Natural killer cell treated with Interleukin-12 subunit alpha and Interleukin-12 subunit beta and Interleukin-15 and Interleukin-18, amount 100 ng/mL, for 72 hours (primary cell): ENCODE measurements at places on chromosomes 5 and 9. TPM values are rescaled to one million over a fixed set of nuclear protein-coding genes. Genes with fewer than 3 reads are reported as not detected.

The FOXD4L3 gene
- not detected for total RNA-seq

GRCh38 chr5:134000091-134000511, 4.7 kb downstream of the VDAC1 start:
- H3K4me1 ChIP-seq = peaks cover 26% of the 10 kb centered on the region
- DNase-seq = no peak
- no peaks in the 10 kb centered on the region for H3K36me3 ChIP-seq

The JADE2 gene
- total RNA-seq = 45.2 TPM

DNA sequence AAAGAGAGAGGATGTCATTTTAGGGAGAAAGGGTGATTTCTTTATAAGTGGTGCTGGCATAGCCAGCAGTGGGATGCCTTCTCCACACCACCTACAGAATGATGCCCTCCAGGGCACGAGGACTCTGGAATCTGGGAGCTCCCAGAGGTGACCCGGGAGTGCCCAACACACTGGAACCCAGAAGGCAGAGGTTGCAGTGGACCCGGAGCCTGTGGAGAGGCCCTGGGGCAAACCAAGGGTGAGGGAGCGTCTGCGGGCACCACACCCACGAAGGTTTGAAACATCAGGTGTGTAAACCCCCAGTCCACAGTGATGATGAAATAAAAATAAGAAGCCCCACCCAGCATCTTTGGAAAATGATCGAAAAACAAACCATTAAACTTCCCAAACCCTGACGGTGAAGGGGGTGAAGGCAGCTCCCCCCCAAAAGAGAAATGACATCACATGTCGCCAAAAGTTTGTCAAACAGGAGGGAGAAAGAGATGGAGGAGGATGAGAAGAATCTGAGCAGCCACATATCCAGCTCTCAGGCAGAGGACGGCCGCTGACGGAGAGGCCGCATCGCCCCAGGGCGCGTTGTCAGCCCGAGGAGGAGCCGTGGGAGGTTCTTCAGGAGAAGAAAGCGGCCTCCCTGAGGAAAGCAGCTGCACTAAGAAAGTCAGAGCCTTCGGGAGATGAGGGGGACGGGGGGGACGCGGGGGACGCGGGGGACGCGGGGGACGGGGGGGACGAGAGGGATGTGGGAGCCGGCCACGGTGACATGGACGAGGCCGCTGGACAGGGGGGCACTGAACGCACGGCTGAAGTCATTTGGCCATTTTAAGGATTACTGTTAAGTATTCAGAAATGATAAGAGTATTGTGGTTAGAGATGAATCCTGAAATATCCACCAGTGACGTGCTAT, 43.1 kb upstream of the NSMF start:
- peak overlapping the region; percentile 80 for H3K27ac ChIP-seq
- peaks cover 3% of the 10 kb centered on the region for H3K4me1 ChIP-seq
- H3K4me3 ChIP-seq = no peak overlapping the region
- DNase-seq = no peak
- no peaks in the 10 kb centered on the region for H3K27me3 ChIP-seq

DNA sequence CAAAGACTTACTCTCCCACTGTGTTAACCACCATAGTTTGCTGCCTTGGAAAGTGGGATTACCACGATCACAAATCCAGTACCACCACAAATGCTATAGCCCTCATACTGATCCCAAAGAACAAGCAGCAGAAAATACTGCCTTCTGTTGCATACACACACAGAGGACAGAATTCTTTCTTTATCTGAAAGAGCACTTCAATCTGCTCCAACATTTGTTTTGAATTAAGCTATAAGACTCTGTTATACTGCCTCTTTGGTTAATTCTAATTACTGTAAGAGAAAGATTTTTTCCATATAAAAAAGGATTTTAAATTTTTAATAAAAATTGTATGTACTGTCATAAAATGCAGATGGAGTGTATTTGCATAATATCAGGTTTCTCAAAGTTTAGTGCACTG, 69.8 kb downstream of the YIPF5 start:
- H3K27me3 ChIP-seq = peaks cover 5% of the 10 kb centered on the region
- DNase-seq = no peak
- no peaks in the 10 kb centered on the region for H3K4me1 ChIP-seq

- no peak overlapping the region for H3K4me3 ChIP-seq
- no peaks in the 10 kb centered on the region for H3K36me3 ChIP-seq
- peaks cover 17% of the 10 kb centered on the region for H3K27me3 ChIP-seq
- H3K4me1 ChIP-seq = peaks cover 30% of the 10 kb centered on the region
- no peak for DNase-seq
Observed at GRCh38 chr5:159448841-159449407, 118.6 kb upstream of the IL12B start.

GRCh38 chr5:167850911-167851310, 440.5 kb upstream of the WWC1 start:
- no peak overlapping the region for H3K4me3 ChIP-seq
- H3K27me3 ChIP-seq = no peaks in the 10 kb centered on the region
- no peaks in the 10 kb centered on the region for H3K4me1 ChIP-seq
- DNase-seq = no peak

The BAAT gene
- not detected for total RNA-seq

DNA sequence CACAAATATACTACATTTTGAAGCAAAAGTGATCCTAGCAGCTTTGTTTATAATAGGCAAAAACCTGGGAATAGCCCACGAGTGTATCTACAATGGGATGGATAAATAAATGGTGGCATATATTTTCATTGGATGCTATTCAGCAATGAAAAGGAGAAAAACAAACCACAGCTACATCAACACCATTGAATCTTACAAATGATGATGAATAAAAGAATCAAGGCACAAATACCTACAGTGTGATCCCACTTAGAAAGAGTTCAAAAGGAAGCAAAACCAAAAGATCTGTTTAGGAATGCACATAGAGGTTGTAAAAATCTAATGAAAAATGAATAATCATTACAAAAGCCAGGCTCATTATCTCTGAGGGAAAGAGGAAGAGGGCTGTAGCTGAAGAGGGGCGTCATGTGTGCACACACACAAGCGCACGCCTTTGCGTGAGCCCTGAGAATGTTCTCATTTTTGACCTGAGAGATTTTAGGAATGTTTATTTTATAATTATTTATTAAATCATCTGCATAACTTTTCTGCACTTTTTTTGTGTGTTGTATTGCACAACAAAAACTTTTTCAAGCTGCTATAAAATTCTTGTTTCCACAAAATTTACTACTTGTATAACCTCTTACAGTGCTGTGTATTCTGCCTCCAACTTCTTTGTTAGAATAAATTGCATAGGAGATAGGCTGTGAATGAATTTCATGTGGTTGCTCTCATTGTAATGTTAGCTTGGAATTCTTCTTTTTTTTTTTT, 5.9 kb upstream of the RHOBTB3 start:
- peaks cover 34% of the 10 kb centered on the region for H3K4me1 ChIP-seq
- H3K27ac ChIP-seq = no peak overlapping the region
- H3K27me3 ChIP-seq = no peaks in the 10 kb centered on the region
- H3K36me3 ChIP-seq = no peaks in the 10 kb centered on the region
- H3K4me3 ChIP-seq = no peak overlapping the region

The N4BP3 gene
- total RNA-seq = 0.20 TPM

The KIF3A gene
- total RNA-seq = 17.4 TPM

DNA sequence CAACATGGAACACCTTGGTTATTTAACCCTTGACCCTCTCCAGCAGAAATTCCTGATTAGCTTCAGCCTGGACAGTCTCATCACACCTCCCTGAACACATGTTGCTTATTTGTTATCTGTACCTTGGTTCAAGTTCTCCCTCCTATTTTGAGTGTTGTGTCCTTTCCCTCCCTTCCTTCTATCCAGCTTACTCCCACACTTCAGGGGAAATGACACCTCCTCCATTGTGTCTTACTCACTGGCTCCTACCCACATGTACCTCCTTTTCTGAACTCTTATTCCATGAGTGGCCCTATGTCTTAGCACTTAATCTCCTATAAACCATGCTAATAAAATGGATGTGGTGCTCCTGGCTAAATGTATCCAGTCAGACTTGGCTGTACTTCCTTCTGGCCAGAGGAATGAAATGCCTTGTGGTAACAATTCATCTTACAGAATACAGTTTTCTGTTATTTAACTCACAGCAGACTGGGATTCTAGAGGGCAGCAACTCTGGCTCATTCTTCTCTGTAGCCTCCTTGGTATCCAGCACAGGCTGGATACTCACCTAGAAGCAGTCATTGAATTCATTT, 11.2 kb downstream of the LIX1 start:
- DNase-seq = no peak
- peaks cover 5% of the 10 kb centered on the region for H3K4me1 ChIP-seq
- no peak overlapping the region for H3K4me3 ChIP-seq
- no peak overlapping the region for H3K27ac ChIP-seq

DNA sequence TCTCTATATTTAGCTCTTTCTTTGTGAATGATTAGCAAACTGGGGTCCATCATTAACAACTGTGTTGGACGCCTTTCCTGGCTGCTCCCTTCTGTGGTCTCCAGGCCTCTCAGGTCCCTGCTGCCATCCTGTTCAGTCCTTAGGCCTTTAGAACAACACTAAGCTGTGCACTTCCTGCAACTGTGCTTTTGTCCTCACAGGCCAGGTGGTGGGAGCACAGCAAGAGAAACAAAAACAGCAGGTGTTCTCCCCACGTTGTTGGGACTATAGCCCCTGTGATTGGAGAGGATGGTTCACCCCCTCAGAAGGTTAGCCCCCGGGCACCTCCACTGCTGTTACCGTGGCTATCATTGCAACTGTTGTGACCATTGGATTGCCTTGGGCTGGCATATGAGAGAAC, 41.7 kb upstream of the CLINT1 start:
- no peaks in the 10 kb centered on the region for H3K4me1 ChIP-seq
- no peak overlapping the region for H3K4me3 ChIP-seq
- no peak overlapping the region for H3K27ac ChIP-seq
- H3K36me3 ChIP-seq = no peaks in the 10 kb centered on the region

DNA sequence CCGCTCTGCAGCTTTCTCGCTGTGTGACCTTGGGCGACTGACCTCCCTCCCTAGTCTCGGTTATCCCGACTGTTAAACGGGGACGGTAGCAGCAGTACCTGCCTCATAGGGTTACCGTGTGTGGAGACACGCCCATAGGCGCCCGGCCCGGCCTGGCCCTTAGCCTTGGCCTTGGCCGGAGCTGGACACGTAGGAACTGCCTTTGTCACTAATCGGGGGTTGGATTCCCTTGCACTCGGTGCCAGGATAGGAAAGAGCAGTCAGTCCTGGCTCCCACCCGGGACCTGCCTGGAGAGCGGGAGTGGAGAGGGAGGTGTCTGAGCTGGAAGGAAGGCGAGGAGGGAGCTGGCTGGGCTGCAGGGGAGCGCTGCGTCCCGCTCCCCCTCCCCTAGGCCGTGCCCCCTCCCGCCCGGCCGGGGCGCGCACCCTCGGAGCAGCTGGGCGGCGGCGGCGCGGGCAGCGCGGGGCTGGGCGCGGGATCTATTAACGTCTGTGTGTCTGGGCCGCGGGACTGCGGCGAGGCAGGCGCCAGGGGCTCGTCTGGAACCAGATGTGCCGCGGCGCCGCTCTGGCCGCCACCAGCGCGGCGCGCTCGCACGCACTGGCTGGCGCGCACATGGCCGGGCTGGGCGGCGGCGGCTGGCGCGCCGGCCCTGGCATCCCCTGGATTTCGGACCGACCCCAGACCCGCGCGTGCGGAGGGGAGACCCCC, 31.7 kb downstream of the PRRX2 start:
- peak overlapping the region; percentile 44 for H3K4me3 ChIP-seq
- H3K27me3 ChIP-seq = peaks cover 7% of the 10 kb centered on the region
- peaks cover 3% of the 10 kb centered on the region for H3K4me1 ChIP-seq
- no peaks in the 10 kb centered on the region for H3K36me3 ChIP-seq
- no peak for DNase-seq
- H3K27ac ChIP-seq = no peak overlapping the region

GRCh38 chr9:131028221-131028884, 19.4 kb downstream of the LAMC3 start:
- peaks cover 2% of the 10 kb centered on the region for H3K4me1 ChIP-seq
- DNase-seq = no peak
- no peak overlapping the region for H3K27ac ChIP-seq
- H3K36me3 ChIP-seq = no peaks in the 10 kb centered on the region
- peaks cover 8% of the 10 kb centered on the region for H3K27me3 ChIP-seq

The FCN1 gene
- not detected for total RNA-seq

The SLC25A2 gene
- 0.67 TPM for total RNA-seq

GRCh38 chr5:132114150-132115121, 40.8 kb downstream of the CSF2 start:
- H3K27ac ChIP-seq = peak overlapping the region; percentile 22
- H3K4me1 ChIP-seq = peaks cover 62% of the 10 kb centered on the region
- no peaks in the 10 kb centered on the region for H3K27me3 ChIP-seq
- peaks cover 7% of the 10 kb centered on the region for H3K36me3 ChIP-seq
- H3K4me3 ChIP-seq = peak overlapping the region; percentile 73

DNA sequence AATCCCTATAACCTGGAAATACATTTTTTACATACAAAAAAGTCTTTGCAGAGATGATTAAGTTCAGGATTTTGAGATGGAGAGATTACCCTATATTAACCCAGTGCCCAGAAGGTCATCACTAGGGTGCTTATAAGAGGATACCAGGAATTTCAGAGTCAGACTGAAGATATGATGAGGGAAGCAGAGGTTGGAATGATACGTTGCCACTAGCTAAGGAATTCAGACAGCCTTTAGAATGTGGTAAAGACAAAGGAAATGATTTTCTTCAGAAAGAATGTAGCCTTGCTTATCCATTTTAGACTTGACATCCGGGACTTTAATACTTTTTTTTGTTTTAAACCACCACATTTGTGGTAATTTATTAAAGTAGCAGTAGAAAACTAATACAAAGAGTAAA, 2176.8 kb upstream of the C9orf72 start:
- H3K4me1 ChIP-seq = no peaks in the 10 kb centered on the region
- H3K36me3 ChIP-seq = peaks cover 4% of the 10 kb centered on the region
- no peak overlapping the region for H3K27ac ChIP-seq
- no peaks in the 10 kb centered on the region for H3K27me3 ChIP-seq

GRCh38 chr9:117720555-117720954, 16.4 kb downstream of the TLR4 start:
- H3K4me3 ChIP-seq = no peak overlapping the region
- peaks cover 26% of the 10 kb centered on the region for H3K4me1 ChIP-seq
- DNase-seq = no peak
- no peaks in the 10 kb centered on the region for H3K36me3 ChIP-seq

GRCh38 chr9:92911511-92912475, 34.0 kb upstream of the ZNF484 start:
- no peaks in the 10 kb centered on the region for H3K36me3 ChIP-seq
- H3K4me3 ChIP-seq = no peak overlapping the region
- H3K27ac ChIP-seq = no peak overlapping the region
- peaks cover 24% of the 10 kb centered on the region for H3K27me3 ChIP-seq
- no peaks in the 10 kb centered on the region for H3K4me1 ChIP-seq
- no peak for DNase-seq

GRCh38 chr9:92547356-92547755, 11.6 kb upstream of the ECM2 start:
- H3K27me3 ChIP-seq = no peaks in the 10 kb centered on the region
- no peak overlapping the region for H3K27ac ChIP-seq
- no peaks in the 10 kb centered on the region for H3K4me1 ChIP-seq
- DNase-seq = no peak
- H3K4me3 ChIP-seq = no peak overlapping the region

The TNFSF15 gene
- 0.08 TPM for total RNA-seq

The FREM1 gene
- total RNA-seq = not detected
